ENCODE measurements at places on chromosomes 12 and 14.

DNA sequence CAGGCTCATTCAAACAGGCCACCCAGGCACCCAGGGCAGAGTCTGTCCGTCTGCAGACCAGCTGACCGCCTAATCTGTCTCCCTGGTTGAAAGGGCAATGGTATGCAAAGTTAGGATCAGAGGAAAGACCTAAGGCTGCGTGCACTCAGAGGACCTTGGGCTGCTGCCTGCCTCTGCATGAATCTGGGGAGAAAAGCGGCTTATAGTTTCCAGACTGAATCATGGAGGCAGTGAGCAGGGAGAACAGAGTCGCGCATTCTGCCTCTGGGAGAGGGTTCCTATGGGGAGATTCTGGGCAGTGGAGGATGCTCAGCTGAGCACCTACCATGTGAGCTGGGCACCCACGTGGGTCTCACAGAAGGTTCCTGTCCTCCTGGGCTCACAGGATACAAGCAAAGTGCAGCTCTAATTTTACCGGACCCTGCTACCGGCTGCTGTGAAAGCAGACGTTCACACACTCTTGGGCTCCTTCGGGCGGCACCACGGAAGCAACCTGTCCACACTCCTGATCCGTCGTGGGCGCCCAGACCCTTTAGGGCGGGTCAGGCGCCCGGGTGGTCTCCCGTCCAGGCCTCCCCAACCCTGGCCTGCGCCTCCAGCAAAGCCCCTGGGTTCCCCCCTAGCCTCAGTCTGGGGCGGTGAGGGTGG, 772 bp downstream of the SCARB1 start:
- DNase-seq: no peak

DNA sequence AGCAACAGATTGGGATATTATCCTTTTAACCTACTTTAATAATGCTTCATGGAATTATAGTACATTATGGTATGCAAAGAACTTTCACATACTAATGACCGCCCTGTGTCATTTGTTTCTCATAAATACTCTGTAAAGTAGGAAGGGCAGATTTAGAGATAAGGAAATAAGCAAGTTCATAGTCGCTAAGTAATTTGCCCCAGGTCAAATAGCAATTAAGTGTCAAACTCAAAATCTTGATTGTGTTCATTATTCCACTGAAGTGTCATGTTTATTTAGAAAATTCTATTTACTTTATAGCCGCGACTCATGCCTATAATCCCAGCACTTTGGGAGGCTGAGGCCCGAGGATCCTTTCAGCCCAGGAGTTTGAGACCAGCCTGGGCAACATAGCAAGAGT, 98.7 kb upstream of the ATF1 start:
- no peak for DNase-seq

DNA sequence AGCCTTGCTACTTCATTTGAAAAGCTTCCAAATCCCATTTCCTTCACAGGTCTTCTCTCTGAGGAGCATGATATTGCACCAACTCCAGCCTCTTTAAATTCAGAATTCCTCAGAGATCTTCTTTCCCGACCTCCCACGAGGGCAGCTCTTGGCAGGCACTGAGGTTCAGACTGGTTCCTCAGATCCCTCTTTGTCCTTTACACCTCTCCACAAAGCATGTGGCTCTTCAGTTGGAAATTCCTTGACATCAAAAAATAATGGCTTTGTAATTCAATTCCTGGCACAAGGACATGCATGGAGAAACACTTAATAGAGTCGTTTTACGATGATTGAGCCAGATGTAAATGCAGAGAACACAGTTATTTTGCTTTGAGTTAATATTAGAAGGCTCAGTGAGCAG, 63.2 kb upstream of the TMX1 start:
- no peak for DNase-seq

DNA sequence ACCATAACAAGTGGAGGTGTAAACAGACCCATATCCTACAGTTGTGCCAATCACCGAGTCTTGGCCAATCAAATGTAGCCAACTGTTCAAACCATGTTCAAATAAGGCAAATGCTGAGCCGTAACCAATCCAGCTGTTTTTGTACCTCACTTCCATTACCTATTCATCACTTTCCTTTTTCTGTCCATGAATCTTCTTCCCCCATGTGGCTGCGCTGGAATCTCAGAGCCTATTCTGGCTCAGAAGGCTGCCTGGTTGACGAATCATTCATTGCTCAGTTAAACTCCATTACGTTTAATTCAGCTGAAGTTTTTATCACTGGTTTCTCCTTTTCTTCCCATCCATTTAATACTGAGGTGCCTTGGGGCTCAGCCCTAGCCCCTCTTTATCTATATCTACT, 71.1 kb downstream of the TBC1D30 start:
- no peak for DNase-seq

DNA sequence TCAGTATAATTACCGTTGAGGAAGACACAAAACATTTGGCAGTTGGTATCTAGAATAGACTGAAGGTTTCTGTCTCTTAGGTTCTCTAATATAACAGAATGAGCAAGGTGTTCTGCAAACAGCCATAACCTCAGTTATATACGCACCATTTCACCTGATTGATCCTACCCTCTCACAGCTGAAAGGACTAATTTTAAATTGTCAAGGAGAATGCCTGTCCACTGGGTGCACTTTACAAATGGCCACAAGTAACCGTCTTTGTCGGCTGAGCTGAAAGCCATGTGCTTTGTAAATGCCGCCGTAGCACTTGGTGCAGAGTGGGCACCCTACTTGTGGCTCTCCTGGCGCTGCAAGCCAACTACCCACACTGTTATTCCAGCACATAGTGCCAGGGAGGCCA, 466.3 kb downstream of the AACS start:
- no peak for DNase-seq

DNA sequence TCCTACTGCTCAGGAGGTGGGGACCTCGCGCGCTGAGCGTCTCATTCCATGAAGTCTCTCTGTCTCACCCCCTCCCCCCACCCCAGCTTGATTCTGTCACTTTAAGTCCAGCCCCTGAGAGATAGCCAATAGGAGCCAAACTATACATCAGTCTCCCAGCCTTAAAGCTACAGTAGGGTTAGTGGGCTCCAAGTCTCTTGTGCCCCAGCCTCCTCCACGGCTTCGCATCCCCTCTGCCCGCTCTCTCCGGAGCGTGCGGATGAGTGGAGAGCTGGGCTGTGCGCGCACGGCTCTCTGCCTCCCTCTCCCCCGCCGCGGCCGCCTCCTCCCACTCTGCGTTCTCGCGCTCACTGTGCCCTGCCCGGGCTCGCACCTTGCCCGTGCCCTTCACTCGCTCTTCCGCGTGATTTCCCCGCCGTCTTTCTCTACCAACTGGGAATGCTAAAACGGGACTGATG, at the start of gene ESRRB:
TSS of gene ESRRB (plus strand) at position 191 of the 458 bp plus-strand sequence. CDS start at position 456, 265 bp downstream.
- DNase-seq: no peak

- DNase-seq: no peak
Measured at GRCh38 chr14:69378274-69378673, 19.8 kb downstream of the ERH start.

DNA sequence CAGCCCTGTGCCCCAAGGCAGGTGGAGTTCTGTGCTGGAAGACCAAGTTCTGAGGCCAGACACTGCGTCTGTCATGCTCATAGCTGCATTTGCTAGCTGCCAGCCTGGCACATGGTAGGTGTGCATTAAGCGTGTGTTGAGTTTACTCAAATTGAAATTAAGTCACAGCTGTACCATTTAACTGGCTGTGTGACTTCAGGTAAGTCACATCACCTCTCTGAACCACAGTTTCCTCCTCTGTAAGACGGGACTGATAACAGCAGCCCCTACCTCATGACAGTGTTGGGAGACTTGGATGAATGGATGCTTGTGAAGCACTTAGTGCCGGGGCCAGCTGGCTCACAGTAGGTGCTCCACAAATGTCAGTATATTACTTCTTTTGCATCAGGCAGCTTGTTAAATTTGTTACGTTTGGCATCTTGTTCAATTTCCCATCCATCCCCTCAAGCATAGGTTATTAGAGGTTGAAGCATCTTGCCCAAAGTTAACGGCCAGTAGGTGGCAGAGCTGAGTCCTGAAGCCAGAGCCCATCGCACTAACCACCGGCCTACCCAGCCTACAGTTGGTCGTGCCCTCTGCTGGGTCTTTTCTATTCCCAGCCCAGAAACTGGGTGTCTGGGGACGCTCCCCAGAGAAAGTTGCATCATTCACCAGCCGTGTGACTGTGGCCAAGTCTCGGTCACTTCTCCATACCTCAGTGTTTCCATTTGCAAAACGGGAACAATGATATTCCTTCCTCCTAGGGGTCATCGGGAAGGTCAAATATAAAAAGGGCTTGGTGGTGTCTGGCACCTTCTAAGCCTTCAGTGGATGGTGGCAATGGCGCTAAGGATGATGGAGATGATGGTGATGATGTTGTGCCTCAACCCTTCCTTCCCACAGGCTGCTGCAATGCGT, 4.5 kb downstream of the DAO start:
- DNase-seq: no peak

DNA sequence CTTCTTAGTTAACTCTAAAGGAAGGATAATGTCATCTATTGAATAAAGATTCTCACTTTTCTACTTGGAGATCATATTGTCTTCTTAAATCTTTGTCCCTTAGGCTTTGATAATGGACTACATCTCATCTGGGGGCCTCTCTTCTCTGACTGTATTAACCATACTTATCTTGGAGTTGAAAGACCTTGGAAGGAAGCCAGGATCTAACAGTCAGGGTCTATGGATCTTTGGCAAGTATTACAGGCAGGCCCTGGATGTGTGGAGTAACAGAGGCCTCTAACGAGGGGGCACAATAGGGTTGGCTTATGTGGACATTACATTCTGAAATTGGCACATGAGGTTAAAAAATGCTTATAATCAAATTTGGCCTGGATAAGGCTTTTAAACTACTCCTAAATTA, 513.8 kb downstream of the NRXN3 start:
- DNase-seq: no peak

GRCh38 chr12:56687223-56688128, 608 bp downstream of the PTGES3 start:
- DNase-seq: no peak

DNA sequence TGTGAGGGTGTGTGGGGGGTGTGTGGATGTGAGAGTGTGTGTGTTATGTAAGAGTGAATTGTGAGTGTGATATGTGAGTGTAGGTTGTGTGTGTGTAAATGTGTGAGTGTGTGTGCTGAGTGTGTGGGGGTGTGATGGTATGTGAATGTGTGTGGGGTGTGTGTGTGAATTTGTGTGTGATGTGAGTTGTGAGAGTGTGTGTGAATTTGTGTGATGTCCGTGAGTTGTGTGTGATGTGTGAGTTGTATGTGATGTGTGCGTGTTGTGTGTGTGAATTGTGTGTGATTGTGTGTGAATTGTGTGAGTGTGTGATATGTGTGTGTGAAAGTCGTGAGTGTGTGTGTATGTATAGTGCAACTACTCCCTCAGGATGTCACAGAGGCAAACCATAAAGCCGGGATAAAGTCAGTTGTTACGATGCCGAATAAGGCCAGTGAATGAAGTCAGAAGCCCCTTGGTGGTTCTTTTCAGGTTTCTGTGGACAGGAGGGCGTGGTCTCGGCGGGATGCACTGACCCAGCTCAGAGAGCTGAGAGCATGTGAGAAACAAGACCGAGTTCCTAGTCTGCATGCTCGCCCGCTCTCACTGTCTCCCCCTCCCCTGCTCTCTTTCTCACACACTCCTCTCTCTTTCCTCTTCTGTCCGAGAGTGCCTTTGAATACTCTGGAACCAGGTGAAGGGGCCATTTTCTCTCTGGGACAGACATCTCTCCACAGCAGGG, 71.8 kb upstream of the MAX start:
- DNase-seq: no peak

Data from cerebellar nuclear complex (tissue), 1 donor.